ENCODE measurements at places on chromosomes 3 and 15. TPM values are rescaled to one million over a fixed set of nuclear protein-coding genes. Genes with fewer than 3 reads are reported as not detected.
A peak's percentile ranks its signal among the peaks of the same experiment; 100 is the strongest.

PIERCE2 gene
- 8.7 TPM for total RNA-seq

- no peak for ATAC-seq
Measured at GRCh38 chr3:157354722-157355121, 81.9 kb upstream of the PTX3 start.

ZIC1 gene
- total RNA-seq = 1.4 TPM

TMEM108 gene
- 2.7 TPM for total RNA-seq

GRCh38 chr3:61685755-61686154 is 124.4 kb downstream of the PTPRG start:
- ATAC-seq = no peak

DNA sequence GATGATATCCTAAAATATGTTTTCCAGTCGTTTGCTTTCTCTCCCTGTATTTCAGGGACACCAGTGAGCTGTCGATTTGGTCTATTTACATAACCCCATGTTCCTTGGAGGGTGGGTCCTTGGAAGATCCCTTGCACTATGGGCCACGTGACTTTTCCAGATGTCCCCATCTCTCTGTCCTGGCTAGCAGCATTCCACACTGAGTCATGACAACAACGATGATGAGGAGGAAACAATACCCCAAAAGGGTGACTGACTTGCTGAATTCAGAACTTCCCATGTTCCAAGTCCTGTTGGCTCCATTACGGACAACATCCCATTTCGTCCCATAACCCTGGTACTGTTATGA is 134.3 kb downstream of the NSMCE3 start:
- peak; percentile 73 for ATAC-seq

DNA sequence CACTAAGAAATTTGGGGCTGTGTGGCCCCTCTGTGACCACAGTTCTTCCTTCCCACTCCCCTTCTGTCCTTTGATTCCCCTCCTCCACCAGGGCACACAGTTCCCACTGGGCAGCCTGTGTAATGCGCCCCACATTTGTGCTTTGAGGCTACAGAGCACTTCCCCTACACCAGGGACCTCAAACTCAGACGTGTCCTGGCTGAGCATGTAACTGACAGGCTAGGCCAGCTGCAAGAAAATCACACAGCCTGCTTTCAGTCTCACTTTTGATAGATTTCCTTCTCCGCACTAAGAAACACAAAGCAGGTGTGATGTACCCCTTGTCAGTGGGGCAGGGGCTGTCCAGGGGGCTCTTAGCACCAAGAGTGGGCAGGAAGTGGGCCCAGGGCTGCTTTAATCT is 29.6 kb downstream of the PRKCD start:
- no peak for ATAC-seq

GRCh38 chr3:58072052-58072762 is 64.0 kb downstream of the FLNB start:
- no peak for ATAC-seq

- ATAC-seq = peak; percentile 83
Measured at GRCh38 chr15:81294516-81294880, 29.4 kb downstream of the STARD5 start.

DNA sequence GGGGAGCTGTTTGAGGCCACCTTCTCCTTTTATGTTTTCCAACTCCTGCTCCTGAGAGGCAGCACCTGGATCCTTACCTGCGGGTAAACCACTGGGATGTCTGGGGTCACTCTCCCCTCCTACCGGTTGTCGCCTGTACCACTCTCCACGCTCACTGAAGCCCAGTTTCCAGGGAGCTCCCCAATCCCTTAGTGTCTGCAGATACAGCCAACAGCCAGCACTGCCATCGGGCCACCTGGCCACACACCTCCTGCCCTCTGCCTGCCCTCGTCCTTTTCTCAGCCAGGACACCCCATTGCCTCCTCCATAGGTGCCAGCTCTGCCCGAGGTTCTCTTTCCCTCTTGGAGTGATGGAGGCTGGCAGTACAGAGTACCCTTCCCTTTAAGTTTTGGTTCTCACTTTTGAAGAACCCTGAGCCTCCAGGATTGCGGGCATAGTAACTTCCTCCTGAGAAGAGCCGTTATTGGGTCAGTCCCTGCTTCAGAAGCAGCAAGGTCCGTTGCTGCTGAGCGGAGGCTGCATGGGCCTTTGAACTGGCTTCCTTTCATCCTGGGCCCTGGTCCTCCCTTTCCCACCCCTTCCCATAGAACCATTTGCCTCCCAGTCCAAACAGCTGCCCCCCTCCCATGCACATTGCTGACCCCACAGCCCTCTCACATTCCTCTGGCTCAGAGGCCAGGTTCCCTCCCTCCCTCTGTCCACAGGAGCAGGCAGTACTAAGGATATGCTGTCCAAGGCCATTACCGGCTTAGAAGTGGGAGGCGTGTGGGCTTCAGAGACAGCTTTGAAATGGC is 30.9 kb downstream of the ARNT2 start:
- no peak for ATAC-seq

- no peak for ATAC-seq
Measured at GRCh38 chr15:72342385-72342784, 22.4 kb upstream of the CELF6 start.

GRCh38 chr15:72787526-72787925 is 4.0 kb upstream of the ADPGK start:
- no peak for ATAC-seq

GRCh38 chr3:146817704-146818103 is 212.6 kb upstream of the PLSCR5 start:
- peak; percentile 94 for ATAC-seq

WDR72 gene
- 8.9 TPM for total RNA-seq

DNA sequence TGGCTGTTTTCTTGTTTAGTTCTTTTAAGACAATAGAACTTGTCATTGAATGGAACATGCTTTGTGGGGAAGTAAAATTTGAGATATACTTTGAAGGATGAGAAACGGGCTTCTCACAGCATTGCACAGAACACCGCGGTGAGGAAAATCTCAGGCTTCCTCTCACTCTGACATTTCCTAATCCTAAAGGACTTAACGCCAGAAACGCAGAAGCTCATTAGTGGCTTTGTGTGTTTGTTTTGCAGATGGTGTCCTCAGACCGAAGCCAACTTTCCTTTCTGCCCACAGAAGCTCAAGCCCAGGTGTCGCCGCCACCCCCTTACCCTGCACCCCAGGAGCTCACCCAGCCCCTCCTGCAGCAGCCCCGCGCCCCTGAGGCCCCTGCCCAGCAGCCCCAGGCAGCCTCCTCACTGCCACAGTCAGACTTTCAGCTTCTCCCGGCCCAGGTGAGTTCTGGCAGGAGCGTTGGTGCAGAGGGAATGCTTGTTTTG is 78.9 kb upstream of the BLM start:
- no peak for ATAC-seq

GRCh38 chr3:29557186-29557585 is 276.3 kb downstream of the RBMS3 start:
- no peak for ATAC-seq

GRCh38 chr15:37217567-37217966 is 117.2 kb upstream of the MEIS2 start:
- no peak for ATAC-seq

UBA7 gene
- 30.2 TPM for total RNA-seq

DNA sequence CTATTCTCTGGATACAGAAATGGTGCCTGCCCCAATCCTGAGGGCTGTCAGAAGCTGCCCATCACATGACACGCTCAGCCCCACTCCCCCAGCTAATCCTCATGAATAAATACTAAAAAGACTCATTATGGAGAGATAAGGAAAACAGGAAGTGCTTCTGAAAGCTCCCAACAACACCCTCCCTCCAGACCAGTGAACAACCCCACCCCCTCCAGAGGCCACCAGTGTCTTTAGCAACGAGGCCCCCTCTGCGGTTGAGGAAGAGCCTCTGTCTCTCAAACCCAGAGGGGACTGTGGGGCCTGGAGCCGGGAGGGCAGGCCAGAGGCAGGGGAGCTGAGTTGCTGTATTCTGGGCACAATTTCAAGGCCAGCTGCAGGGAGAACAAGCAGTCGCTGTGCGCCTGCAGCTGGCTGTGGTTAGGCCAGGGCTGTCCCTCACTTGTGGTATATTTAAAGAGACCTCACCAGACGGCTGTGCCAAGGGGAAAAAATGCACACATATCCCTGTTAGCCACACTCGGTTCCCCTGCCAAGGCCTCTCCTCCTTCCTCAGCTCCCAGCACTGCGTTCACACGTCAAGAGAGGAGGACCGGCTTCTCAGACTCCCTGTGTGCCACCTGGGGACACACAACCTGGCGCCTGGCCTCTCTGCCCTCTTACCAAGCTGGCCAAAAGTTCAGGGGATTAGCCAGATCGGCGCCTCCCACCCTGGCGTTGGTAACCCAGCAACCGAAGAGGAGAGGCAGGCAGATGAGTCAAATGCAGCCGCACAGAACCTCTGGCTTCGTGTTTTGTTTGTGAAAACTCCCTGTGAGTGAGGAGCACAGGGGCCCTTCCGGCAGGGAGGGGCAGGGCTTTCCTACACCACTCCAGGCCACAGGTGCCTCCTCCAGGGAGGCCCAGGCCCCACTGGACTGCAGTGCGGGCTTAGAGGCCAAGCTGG is 101.2 kb upstream of the ETV5 start:
- ATAC-seq = peak; percentile 86

GRCh38 chr15:67240235-67241131 is 14.0 kb downstream of the AAGAB start:
- peak; percentile 24 for ATAC-seq

DNA sequence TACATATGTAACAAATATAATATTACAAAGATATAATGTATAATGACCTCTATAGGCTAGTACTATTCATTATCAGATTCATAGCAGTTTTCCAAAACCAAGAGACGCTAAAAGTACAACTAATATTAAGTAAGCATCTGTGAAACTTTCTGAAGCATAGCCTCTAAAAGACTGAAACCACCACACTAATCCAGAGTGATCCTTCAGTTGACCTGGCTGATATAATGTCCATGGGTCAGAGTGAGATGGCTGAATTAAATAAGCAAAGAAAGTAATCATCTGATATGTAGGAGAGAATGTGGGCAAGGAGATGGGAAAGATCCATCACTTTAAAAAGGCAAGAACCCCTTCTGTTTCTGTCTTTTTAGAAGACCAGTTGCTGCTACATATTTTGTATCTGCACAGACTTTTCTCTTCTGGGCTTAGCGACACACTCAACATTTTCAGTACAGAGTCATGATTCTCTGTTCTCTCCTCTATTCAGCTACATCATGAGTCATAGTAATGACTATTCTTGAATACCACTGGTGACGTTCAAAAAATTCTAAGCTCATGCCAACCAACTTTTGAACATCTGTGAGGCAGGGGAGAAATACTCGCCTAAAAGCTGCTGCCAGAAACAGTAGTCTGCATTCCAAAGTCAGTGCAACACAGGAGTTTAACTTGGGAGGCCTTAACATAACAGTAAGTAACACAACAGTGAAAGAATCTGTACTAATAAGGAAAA is 149.6 kb downstream of the MAGI1 start:
- ATAC-seq = peak; percentile 99

MORC1 gene
- not detected for total RNA-seq

DNA sequence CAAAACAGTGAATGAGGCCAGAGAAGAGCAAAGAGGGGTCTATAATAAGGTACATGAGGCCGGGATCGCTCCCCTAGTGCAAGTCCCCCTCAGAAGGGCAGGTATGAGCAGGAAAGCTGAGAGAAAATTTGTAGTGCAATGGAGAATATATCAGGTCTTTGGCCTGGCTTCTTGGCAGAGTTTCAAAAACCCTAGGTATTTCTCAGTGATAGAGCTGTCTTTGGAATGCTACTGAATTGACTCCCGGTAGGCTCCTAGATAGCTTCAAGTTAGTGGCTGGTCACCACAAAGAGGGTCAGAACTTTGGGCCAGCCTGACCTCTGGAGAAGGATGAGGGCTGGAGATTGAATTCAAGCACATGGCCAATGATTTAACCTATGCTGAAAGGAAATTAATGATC is 30.6 kb upstream of the OXTR start:
- no peak for ATAC-seq

PYGO1 gene
- total RNA-seq = 0.53 TPM

DNA sequence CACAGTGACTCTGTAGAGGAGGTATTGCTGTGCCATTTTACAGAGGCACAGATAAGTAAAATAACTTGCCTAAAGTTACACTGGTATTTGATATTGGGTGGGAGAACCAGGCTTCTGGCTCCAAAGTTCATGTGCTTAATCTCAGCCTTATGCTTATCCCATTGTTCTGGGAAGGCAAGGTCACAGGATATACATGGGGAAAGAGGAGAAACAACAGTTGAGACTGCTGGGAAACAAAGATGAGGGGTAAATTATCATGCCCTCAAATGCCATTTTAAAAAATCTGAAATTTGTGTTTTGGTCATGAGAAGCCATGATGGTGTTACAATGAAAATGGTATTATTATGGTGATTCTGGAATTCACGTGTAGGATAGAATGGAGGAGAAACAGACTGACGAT is 54.4 kb downstream of the EOMES start:
- ATAC-seq = no peak

- no peak for ATAC-seq
Measured at GRCh38 chr3:175288621-175289020, 429.5 kb downstream of the NAALADL2 start.

DNA sequence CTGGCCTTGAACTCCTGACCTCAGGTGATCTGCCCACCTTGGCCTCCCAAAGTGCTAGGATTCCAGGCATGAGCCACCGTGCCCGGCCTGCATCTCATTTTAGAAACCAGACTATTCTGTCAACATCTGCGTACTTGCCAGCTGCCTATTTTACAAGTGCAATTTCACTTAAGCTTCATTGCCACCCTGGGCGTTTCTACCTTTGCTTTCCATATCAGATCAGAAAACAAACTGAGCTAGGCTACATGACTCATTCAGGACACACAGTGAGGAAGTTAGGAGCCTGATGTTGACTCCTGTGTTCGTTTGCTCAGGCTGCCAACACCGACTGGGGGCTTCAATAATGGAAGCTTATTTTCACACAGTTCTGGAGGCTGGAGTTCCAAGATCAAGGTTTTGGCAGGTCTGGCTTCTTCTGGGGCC is 42.3 kb upstream of the KLHL25 start:
- ATAC-seq = peak; percentile 77

DNA sequence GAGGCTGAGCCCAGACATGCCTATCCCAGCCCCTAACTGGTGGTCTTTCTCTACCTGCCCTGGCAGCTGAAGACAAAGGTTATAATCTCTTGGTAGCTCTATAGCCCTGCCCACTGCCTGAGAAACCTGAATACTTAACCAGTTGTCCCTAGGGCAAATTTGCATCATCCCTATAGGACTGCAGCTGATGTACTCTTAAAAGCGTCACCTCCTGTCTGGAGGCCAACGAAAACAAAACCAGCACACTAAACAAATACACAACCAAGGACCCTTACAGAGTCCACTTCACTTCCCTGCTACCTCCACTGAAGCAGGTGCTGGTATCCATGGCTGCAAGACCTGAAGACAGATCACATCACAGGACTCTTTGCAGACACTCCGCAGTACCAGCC is 98.0 kb downstream of the KCNAB1 start:
- no peak for ATAC-seq

- no peak for ATAC-seq
Measured at GRCh38 chr3:128339491-128340012, 127.1 kb downstream of the DNAJB8 start.

SEMA6D gene
- 51.8 TPM for total RNA-seq

GRCh38 chr3:46186471-46187340 is 21.4 kb downstream of the CCR1 start:
- no peak for ATAC-seq

MCTP2 gene
- total RNA-seq = 63.2 TPM

DNA sequence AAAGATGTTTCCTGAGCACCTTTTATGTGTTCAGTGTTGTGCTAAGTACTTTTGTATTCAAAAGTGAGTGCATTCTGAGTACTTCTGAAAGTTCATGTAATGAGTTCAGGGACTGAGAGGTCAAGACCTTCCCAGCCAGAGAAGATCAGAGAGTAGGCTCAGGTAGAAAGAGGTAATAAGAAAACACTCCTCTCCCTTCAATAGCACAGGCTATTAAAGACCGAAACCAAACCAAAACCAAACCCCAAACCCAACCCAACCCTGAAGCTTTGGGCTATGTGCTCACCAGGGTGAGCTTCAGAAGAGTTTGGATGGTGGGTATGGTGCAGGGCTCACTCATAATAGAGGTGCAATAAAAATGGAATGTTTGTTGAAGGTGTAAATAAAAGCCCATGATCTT is 76.7 kb upstream of the FAM3D start:
- ATAC-seq = no peak
